ENCODE measurements at places on chromosomes 2 and 18.

GRCh38 chr2:6824962-6825361 is 40.7 kb downstream of the CMPK2 start:
- DNase-seq: no peak

- peak; percentile 66 for DNase-seq
These were observed 234.4 kb upstream of the EPAS1 start for GRCh38 chr2:46062637-46063412.

DNA sequence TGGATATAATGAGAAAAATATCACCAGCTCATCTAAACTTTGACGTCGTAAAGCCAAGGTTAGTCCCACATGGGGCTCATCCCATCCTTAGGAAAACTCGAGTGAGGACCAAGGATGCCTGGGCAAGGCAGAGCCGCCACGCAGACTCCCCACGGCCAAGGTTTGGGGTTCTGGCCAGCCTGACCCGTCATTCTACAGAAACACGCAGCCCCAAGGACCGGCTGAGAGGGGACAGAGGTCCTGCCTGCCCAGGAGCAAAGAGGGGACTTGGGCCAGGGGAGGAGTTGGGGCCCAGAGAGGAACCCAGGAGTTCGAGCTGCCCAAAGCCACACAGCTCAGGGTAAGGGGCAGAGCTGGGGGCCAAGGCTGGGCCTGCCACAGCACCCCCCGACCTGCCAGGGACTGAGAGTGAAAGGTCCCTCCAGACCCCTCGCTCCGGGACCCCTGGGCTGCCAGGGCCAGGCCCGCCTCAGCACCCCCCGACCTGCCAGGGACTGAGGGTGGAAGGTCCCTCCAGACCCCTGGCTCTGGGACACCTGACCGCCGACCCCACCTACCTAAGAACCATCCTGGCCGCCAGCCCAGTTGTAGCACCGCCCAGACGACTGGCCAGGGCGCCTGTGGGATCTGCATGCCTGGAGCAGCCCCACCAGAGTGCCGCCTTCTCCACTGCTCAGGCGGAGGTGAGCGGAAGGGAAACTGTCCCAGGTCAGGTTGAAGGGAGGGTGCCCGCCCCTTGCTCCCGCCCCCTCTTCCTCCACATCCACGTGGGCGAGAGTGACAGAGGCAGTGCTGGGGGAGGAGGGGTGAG is at the start of gene PDCD1:
Gene PDCD1 (minus strand): TSS at position 689 of the 811 bp plus-strand sequence. CDS start 56 bp downstream, at position 633.
- peak; percentile 59 for DNase-seq

- DNase-seq: no peak
These were observed 20.2 kb upstream of the TUBB6 start for GRCh38 chr18:12287684-12288402.

- DNase-seq: no peak
These were observed 25.6 kb upstream of the PMAIP1 start for GRCh38 chr18:59874166-59874565.

DNA sequence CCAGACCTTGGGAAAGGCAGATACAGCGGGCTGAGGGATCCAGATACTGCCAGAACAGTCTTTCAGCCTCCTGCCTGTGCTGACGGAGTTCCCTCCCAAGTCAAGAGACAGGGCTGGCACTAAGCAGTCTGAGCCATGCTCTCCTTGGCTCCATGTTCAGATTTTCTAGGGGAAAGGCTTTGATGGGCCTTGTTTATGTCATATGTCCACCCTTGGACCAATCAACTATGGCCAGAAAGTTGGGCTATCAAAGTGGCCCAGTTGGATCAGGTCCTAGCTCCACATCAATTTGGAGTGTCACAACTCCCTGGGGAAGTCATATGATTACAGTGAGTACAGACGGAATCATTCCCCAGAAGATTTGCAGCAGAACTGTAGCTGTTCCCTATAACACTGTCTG is 152.0 kb downstream of the GREB1L start:
- no peak for DNase-seq

DNA sequence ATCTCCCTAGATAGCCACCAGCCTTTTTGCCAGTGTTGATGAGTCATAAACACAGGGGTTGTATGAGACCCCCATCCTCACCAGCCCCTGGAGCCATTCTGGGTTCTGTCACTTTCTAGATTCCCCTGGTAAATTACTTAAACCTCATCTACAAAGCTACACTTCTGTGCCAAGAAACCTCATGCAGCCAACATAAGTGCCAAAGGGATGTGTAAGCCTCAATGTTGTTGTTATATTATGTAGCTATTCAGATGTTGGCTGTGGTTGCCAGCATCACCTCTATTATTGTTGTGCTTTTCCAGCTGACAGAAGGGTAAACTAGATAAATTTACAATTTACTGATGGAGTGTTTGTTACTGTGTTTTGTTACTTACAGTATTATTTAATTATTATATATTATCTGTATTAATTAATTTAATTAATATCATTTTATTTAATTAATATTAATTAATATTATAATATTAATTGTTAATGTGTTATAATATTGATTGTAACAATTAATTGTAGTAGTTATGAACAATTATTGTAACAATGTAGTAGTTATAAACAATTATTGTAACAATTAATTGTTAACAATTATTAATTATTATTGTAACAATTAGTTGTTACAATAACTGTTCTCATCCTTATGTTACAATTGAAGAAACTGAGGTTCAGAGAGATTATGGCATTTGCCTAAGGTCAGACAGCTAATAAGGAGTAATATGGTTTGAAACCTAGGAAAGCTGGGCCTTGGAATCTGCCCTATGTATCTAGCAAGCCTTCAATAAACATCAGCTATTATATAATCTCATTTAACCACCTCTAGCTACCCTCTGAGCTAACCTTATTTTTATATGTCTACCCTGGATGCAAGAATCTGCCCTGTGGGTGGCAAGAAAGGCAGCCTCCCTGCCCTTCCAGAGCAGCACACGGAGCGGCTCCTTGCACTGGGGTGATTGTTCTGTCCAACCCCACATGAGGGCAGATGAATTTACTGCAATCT is 36.1 kb downstream of the PSTPIP2 start:
- no peak for DNase-seq

- no peak for DNase-seq
These were observed 220.3 kb downstream of the EN1 start for GRCh38 chr2:118627156-118627555.

DNA sequence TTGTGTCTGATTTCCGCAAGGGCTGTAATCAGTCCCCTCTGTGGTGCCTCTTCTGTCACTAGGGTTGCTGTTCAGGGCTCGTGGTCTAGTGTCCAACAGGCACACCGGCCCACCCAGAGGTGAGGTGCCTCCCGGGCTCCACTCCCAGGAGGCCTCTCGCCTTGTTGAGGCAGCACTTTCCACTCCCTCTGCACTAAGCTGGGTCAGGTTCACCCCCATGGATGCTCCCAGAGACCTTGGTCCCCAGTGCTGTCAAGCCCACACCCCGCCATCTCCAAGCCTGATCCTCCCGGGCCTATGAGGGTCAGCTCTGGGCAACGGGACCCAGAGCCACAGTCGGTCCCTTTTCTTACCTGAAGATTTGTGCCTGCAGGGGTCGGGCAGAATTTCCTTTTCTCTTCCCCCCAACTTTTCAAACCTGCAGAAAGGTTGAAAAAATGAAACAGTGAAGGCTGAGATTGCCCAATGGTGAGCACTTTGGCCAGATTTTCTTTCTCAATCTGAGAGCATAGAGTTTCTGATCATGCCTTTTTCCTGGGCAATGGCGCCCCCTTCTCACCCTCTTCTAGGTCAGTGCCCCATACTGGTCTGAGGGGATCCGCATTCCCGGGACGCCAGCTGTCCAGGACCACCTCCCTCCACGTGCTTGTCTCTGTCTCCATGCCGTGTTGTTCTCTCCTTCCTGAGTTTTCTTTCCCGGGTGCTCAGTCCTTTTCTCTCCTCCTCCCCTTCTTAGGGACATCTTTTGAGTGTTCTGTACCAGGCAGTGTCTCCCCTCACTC is 148.0 kb downstream of the ASB1 start:
- DNase-seq: no peak

GRCh38 chr2:159156834-159157233 is 129.7 kb downstream of the WDSUB1 start:
- no peak for DNase-seq

DNA sequence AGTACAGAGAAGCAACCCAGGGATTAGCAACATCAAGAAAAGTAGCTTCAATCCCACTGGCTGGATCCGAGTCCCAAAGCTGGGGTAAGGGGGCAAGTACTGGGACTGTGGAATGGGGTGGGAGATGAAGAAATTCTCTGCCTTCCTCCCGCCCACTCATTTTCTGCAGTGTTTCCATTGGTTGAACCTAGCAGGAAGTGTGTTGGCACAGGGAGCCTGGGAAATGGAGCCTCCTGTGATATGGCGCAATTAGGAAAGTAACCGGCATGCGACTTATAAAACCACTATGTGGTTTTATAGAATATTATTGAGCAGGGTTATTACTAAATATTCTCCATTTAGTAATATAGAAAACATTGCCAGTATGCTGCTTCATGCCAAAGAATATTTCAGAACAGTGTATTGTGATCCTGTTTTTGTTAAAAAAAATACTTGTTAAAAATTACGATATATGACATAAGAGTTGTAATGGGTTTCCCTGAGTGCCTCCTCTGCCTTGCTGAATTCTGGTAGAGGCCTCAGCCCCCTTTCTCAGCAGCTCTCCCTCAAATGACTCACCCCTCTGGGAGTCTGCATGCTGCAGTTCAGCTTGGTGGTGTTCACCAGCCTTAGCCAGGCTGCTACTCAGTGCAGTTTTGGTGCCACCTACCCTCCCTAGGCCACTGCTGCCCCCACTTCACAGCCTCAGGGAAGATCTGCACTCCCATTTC is 60.5 kb downstream of the HK2 start:
- no peak for DNase-seq
